ENCODE measurements at places on chromosomes 11 and 22. TPM values are rescaled to one million over a fixed set of nuclear protein-coding genes. Genes with fewer than 3 reads are reported as not detected.

CHRM1 gene
- total RNA-seq = not detected

SEZ6L gene
- total RNA-seq = 0.52 TPM

LRRC4C gene
- 2.1 TPM for total RNA-seq

CABP7 gene
- not detected for total RNA-seq

OR4A16 gene
- total RNA-seq = not detected

FDXACB1 gene
- total RNA-seq = 2.1 TPM

HORMAD2 gene
- total RNA-seq = not detected
